Stimulated activated CD8-positive, alpha-beta memory T cell treated with anti-CD3 and anti-CD28 coated beads, Interleukin-4, amount 100 ng/mL, for 1 hour (primary cell): ENCODE measurements at places on chromosomes 11 and 22.

- no peak for DNase-seq
These were observed 55.3 kb upstream of the PARVG start for GRCh38 chr22:44125421-44125820.

- no peak for DNase-seq
These were observed 43.5 kb upstream of the DAGLA start for GRCh38 chr11:61636676-61637075.

DNA sequence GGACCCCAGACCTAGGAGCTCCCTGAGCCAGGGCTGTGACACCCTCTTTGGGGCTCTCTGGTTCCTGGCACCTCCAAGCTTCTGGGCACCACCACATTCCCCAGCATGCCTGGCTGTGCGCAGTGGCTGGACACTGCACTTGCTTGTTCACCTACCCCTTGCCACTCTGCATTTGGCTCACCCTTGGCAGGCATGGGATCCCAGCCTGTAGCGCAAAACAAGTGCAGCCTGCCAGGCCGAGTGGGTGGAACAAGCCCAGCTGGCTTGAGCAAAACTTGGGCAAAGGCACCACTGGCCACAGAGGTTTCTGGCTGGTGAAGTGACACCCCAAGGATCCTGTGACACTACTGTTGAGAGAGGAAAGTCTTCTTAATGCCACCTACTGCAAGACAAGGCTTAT lies 57.3 kb downstream of the CCDC34 start:
- DNase-seq = no peak

- DNase-seq = no peak
These were observed 5.4 kb downstream of the WNT7B start for GRCh38 chr22:45971408-45972028.

GRCh38 chr22:46612904-46613605 lies 7.1 kb upstream of the GRAMD4 start:
- no peak for DNase-seq

- no peak for DNase-seq
These were observed 32.1 kb upstream of the WNT7B start for GRCh38 chr22:46008836-46009596.

DNA sequence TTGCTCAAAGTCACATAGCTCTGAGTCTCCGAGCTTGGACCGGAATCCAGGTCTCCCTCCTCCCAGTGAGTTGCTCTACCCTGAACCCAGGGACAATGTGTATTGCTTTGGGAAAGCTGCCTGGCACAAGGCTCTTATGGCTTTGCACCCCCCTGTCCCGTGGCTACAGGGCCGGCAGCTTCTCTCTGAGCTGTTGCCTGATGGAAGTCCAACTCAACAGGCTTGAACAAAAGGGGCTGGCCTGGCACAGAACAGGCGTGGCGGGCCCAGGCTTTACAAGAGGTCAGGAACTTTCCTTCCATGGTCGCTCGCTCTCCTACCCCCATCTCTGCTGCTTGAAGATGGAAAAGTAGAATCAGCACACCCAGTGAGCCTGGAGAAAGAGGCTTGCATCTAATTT lies 34.3 kb downstream of the MYEOV start:
- no peak for DNase-seq

- no peak for DNase-seq
These were observed 335.3 kb downstream of the CTTN start for GRCh38 chr11:70733327-70734325.

DNA sequence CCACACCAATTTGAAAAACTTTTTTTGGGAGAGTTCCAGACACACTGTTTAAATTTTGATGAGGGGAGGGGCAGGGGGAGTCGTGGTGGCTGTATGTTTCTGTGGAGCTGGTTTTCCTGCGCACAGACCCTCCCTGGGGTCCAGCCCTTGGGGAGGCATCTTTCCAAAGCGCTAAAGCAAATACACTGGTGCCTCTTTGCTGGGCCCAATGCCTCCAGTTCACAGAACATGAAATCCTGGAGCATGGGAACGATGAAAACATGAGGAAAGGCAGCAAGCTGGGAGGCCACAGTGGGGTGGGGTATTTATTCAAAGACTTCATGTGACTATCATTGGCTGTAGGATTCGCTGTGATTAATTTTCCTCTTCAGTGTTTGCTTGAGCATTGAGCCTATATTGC lies 135.3 kb downstream of the CCDC34 start:
- DNase-seq = no peak

DNA sequence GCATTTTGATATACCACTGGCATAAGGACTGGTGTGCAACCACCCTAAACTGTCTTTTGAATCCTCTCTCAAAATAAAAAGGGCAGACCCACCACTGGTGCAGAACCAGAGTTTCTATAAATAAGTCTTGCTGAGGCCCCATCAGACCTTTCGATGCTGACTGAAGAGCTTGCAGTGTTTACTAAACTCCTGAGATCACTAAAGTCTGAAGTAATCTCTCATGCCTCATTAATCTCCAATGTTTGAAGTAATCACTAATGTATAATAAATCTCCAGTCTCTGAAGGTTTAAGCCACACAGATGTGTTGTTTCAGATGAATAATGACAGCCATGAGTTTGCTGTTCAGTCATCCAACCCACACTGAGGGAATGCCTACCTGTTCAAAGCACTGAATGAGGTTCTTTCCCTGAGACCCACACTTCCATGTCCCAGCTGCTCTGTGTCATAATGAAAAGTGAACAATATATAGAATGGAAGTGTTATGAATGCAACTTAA lies 50.6 kb upstream of the DEUP1 start:
- no peak for DNase-seq

- DNase-seq = no peak
These were observed 18.5 kb downstream of the BLID start for GRCh38 chr11:122097419-122098001.

DNA sequence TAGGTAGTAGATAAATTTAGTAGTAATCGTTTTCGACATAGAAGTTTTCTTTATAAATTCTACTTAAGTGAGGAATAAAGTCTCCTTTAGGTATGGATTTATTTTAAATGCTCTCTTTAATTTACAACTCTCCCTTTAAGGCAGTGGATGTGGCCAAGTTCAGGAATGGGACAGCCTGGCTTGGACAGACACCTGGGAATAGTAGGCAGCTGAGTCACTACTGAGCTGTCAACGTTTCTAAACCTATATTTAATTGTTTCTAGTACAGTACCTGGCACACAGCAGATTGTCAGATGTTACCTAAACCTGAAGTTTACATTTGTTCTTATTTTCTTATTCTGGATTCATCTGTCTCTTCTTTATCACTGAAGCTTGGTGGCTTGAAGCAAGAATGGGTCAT lies 85.1 kb downstream of the DEPDC5 start:
- DNase-seq = no peak

GRCh38 chr11:43925063-43925931 lies 17.1 kb upstream of the C11orf96 start:
- DNase-seq = no peak

GRCh38 chr11:82750643-82751139 lies 17.0 kb upstream of the FAM181B start:
- no peak for DNase-seq

GRCh38 chr22:39954584-39955055 lies 5.6 kb upstream of the TMA7B start:
- DNase-seq = no peak

DNA sequence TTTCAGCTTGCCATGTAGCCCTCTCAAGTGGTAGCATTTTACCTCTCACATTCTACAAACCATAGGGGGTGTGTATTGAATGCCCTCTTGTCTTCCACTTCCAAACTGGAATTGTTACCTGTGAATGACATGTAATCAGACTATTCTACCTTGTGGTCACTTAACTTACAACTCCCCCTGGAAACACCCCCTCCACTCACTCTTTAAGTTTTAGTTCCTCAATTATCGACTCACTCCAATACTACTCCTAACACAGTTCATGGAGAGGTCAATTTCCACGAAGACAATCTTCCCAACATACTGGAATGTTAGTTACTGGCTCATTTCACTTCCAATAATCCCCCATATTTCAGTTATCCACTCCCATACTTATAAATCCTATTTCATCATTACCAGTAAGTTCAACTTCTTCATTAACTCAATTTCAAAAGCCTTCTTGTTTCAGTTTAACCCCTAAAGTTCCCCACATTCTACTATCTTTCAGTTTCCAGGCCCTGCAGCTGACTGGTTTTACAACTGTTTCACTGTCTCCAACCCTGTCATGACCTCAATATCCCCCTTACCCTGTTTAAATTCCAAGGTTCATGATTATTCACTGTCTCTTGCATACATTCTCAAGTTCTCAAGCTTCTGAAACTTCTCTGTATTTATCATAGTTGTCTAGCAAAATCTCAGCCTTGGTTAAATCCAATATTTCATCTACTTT lies 92.5 kb downstream of the C11orf87 start:
- no peak for DNase-seq

DNA sequence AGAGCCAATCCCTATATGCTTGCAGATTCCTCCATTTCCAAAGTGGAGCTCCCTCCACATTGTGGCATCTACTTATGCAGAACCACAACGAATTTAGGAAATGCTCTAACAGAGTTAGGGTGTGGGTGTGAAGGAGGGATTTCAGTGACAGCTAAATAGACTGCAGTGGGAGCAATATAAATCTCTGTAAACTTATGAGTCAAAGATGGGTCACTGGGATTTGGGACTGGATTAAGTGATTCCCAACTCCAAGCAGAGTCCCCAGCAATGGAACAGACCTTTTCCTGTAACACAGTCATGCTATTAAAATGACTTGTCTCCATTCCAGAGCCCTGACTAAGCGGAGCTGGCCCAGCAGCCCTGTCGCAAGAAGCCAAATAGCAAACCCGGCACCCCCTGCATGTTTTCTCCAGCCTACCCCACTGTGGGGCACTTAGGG lies 36.6 kb downstream of the RPL27A start:
- DNase-seq = no peak

DNA sequence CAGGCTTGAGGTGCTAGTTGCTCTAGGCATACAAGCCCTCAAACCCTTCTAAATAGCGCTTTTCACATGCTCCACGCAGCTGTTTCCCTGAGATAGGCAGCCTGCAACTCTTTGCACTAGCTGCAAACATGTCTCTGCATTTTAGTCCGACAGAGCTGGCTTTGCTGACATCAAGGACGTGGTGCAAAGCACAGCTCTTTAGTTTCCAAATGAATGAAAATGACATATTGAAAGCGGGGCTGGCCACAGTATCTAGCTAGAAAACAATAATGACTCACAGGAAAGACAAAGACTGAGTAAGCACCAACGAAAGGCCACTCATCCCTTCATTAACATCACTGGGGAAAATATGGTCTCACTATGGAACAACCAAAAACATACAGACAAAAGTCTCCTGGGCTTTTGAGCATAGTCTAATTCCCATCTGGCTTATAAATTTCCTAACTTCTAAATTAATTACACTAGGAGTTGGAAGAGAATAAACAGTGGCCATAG lies 15.3 kb upstream of the ZC3H12C start:
- DNase-seq = no peak

- no peak for DNase-seq
These were observed 438.0 kb downstream of the TBC1D22A start for GRCh38 chr22:47200273-47201051.
